ENCODE measurements at places on chromosomes 3 and 15. TPM values are rescaled to one million over a fixed set of nuclear protein-coding genes. Genes with fewer than 3 reads are reported as not detected.

GRCh38 chr3:19506171-19506570, 357.9 kb downstream of the KCNH8 start:
- no peaks in the 10 kb centered on the region for H3K4me1 ChIP-seq
- DNase-seq = no peak
- H3K27me3 ChIP-seq = no peaks in the 10 kb centered on the region

GRCh38 chr3:179526482-179526881, 36.2 kb upstream of the ACTL6A start:
- H3K27me3 ChIP-seq = no peaks in the 10 kb centered on the region
- H3K4me1 ChIP-seq = peaks cover 46% of the 10 kb centered on the region
- no peak for DNase-seq
- peak overlapping the region; percentile 98 for H3K27ac ChIP-seq
- H3K36me3 ChIP-seq = peaks cover 5% of the 10 kb centered on the region

DNA sequence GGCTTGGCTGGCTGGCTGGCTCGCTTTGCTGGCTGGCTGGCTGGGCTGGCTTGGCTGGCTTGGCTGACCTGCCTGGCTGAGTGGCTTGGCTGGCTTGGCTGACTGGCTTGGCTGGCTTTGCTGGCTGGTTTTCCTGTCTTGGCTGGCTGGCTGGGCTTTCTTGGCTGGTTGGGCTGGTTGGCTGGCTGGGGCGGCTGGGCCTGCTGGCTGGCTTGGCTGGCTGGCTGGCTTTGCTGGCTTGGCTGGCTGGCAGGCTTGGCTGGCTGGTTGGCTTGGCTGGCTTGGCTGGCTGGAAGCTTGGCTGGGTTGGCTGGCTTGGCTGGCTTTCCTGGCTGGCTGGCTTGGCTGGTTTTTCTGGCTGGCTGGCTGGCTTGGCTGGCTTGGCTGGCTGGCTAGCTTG, 435.6 kb downstream of the GOLGA6L6 start:
- no peaks in the 10 kb centered on the region for H3K4me1 ChIP-seq
- H3K27ac ChIP-seq = no peak overlapping the region
- no peaks in the 10 kb centered on the region for H3K36me3 ChIP-seq

- peaks cover 80% of the 10 kb centered on the region for H3K27me3 ChIP-seq
- no peak for DNase-seq
- H3K4me1 ChIP-seq = peaks cover 71% of the 10 kb centered on the region
- H3K27ac ChIP-seq = no peak overlapping the region
Observed at GRCh38 chr15:37096558-37097143, 3.7 kb downstream of the MEIS2 start.

DNA sequence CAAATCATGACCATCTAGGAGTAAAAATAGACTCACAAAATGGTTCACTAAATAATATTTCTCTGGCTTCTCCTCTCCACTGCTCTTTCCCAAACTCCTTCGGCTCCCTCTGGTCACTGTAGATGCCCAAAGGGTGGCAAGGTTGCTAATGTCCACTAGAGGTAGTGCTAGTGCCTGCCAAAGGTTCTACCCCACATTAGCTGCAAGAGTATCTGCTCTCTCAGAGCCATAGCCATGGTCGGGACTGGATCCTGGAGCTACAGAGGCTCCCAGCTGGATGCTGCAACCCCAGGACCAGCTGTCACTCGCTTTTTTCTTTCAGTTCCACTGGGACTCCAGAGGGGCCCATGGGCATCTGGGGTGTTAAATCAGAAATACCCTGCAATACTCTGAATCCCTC, 8.5 kb downstream of the HTR3D start:
- no peaks in the 10 kb centered on the region for H3K36me3 ChIP-seq
- no peaks in the 10 kb centered on the region for H3K27me3 ChIP-seq

GRCh38 chr3:61650719-61651410, 89.5 kb downstream of the PTPRG start:
- DNase-seq = no peak
- peaks cover 57% of the 10 kb centered on the region for H3K4me1 ChIP-seq
- no peak overlapping the region for H3K27ac ChIP-seq
- peaks cover 29% of the 10 kb centered on the region for H3K36me3 ChIP-seq

- H3K27ac ChIP-seq = no peak overlapping the region
- H3K36me3 ChIP-seq = no peaks in the 10 kb centered on the region
- no peaks in the 10 kb centered on the region for H3K27me3 ChIP-seq
- H3K4me3 ChIP-seq = no peak overlapping the region
- no peak for DNase-seq
- peaks cover 10% of the 10 kb centered on the region for H3K4me1 ChIP-seq
Observed at GRCh38 chr3:150090006-150090405, 119.3 kb upstream of the PFN2 start.

GRCh38 chr15:38558372-38559059, 6.1 kb downstream of the RASGRP1 start:
- DNase-seq = no peak
- peaks cover 12% of the 10 kb centered on the region for H3K27me3 ChIP-seq
- no peak overlapping the region for H3K27ac ChIP-seq
- peaks cover 18% of the 10 kb centered on the region for H3K4me1 ChIP-seq

- H3K36me3 ChIP-seq = no peaks in the 10 kb centered on the region
- peaks cover 9% of the 10 kb centered on the region for H3K4me1 ChIP-seq
- peak; percentile 77 for DNase-seq
- no peak overlapping the region for H3K27ac ChIP-seq
- H3K27me3 ChIP-seq = peaks cover 21% of the 10 kb centered on the region
Observed at GRCh38 chr3:126983653-126984390, 907 bp downstream of the PLXNA1 start.

GRCh38 chr3:49554633-49555265, 472 bp downstream of the BSN start:
- no peak overlapping the region for H3K27ac ChIP-seq
- H3K36me3 ChIP-seq = no peaks in the 10 kb centered on the region
- DNase-seq = peak; percentile 72
- H3K27me3 ChIP-seq = peaks cover 25% of the 10 kb centered on the region
- peaks cover 17% of the 10 kb centered on the region for H3K4me1 ChIP-seq
- H3K4me3 ChIP-seq = peak overlapping the region; percentile 72

GRCh38 chr3:44439499-44440295, 37.8 kb downstream of the ZNF445 start:
- H3K27ac ChIP-seq = no peak overlapping the region
- peaks cover 10% of the 10 kb centered on the region for H3K4me1 ChIP-seq
- DNase-seq = no peak
- no peak overlapping the region for H3K4me3 ChIP-seq

DNA sequence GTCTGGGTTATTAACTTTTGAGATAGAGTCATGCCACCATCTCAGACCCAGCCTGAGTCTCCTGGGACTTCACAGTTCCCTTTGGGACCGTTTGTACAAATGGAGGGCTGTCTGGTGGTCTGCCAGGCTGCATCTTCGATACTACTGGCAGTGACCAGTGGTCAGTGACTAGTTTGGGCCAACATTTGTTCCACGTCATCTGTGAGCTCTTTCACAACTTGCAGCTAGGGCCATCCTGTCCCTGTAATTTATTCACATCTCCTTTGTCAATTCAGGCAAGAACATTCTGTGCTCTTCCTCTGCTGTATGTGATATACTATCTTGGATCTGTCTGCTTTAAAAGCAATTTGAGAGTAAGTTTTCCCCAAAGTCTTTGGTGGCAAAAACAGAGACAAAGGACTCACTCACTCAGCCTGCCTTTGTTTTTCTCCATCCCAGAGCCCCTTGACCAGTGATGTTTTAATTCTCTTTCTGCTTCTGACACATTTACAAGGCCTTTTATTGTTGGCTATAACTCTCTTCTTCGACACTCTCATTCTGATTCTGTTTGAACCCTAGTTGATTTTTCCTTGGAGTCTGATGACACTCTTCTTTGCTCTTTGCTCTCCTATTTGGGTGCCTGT, 353.4 kb downstream of the EPHB1 start:
- H3K4me3 ChIP-seq = no peak overlapping the region
- no peak for DNase-seq
- H3K36me3 ChIP-seq = no peaks in the 10 kb centered on the region
- H3K27ac ChIP-seq = no peak overlapping the region
- H3K27me3 ChIP-seq = no peaks in the 10 kb centered on the region

DNA sequence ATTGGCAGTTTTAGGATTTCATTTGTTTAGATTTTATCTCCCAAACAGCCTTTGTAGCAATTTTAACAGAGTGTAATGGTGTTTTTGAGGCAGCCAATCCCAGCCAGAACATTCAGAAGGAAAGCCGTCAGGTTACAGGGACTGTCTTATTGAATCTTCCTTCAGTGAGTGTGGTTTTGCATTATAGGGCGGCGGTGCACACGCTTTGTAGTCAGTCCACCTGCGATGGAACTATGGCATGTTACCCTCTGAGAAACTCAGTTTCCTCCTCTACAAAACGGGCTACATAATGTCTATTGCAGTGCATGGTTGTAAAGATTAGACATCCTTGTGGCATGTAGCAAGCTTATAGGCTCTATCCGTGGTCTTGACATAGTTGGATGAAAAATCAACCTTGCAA, 1.0 kb downstream of the LRRC28 start:
- no peaks in the 10 kb centered on the region for H3K27me3 ChIP-seq
- peak overlapping the region; percentile 83 for H3K4me3 ChIP-seq
- peaks cover 21% of the 10 kb centered on the region for H3K4me1 ChIP-seq
- no peak for DNase-seq
- no peak overlapping the region for H3K27ac ChIP-seq

- peaks cover 28% of the 10 kb centered on the region for H3K36me3 ChIP-seq
- H3K4me1 ChIP-seq = 0 out of 2 replicates have a peak, but pooled peaks cover 3% of the 10 kb centered on the region
- DNase-seq = no peak
- H3K27me3 ChIP-seq = no peaks in the 10 kb centered on the region
- no peak overlapping the region for H3K4me3 ChIP-seq
Observed at GRCh38 chr15:64072812-64073211, 20.8 kb downstream of the CIAO2A start.

DNA sequence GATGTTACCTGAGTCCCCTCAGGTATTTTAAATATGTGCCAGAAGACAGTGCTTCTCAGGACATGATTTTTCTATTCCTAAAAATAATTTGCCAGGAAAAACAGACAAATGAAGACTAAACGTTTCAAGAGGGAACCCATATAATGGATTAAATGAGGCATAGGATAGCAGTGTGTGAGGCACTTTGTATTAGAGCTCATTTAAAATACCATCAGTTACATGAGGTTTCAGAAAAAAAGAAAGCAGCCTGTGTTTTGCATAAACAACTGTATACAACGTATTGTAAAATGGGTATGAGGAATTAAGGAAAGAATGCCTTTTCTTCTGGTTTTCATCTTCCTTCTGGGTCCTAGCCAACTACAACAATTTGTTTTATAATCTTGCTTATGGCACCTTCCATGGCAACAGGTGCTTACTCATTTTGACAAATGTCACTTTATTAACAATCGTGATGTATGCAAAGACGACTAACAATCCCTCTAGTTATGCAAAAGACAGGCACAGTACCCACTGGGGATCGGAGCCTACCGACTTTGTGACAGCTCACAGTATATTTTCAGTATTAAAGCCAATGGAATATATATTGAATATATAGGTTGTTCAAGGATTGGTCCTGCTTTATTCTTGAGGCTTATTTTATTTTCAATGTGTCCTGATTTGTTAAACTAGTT, 231.6 kb upstream of the ZNF717 start:
- H3K4me1 ChIP-seq = peaks cover 16% of the 10 kb centered on the region
- no peak overlapping the region for H3K4me3 ChIP-seq
- no peak overlapping the region for H3K27ac ChIP-seq
- H3K36me3 ChIP-seq = no peaks in the 10 kb centered on the region
- DNase-seq = no peak
- no peaks in the 10 kb centered on the region for H3K27me3 ChIP-seq

GRCh38 chr3:126852511-126852910, 130.4 kb upstream of the PLXNA1 start:
- peak overlapping the region; percentile 97 for H3K27ac ChIP-seq
- peak; percentile 30 for DNase-seq
- peaks cover 62% of the 10 kb centered on the region for H3K4me1 ChIP-seq
- H3K36me3 ChIP-seq = no peaks in the 10 kb centered on the region
- H3K27me3 ChIP-seq = no peaks in the 10 kb centered on the region

DNA sequence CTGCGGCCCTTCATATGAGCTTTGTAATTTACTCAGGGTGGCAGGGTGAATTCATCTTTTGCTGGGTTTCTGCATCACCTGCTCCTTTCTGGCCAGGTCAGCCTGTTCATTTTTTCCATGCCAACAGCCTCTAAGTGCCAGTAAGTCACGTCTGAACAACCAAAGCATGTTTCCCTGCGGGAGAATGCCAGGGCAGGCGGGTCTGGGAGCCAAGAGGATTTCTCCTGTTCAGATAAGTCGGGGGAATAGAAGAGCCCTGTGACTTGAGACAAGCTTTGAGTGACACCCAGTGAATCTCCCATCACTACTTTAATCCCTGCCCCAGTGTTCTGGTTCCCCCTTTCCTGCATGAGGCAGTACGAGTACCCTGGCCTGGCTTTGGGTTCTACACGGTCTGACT, 153.1 kb downstream of the PGPEP1L start:
- peak overlapping the region; percentile 93 for H3K27ac ChIP-seq
- no peaks in the 10 kb centered on the region for H3K36me3 ChIP-seq
- DNase-seq = no peak
- H3K4me1 ChIP-seq = peaks cover 90% of the 10 kb centered on the region

DNA sequence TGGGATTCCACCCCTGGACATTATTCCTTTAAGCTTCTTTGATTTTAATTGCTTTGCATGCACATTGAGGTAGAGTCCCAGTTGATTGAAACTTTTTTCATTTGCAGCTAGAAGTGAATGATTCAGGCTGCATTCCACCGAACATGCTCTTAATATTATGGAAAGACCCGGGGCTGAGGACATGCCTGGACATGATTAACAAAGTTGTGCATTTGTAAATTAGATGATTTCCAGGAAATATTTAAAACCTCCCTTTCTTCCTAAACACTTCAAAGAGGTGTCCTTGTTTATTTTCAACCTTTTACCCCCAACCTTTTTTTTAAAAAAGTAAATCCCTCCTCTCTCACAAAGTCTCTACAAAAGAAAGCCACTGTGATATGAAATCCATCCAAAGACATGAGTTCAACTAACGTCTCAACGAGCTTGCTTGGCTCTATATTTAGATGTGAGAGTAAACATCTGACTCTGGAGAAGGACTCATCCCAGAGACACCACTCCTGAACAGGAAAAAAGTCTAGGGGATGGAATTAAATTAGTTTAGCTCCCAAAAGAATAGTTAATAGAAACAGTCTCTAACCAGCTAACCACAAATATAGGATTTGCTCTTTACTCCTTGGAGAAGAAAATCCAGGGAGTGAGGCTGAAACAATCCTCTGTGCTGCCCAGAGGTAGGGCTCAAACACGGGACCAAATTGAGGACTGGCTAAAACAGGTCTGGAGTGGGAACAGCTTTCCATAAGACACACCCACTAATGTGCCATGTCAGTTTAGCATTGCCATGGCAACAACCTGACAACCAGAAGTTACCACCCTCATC, 83.1 kb downstream of the XXYLT1 start:
- H3K4me3 ChIP-seq = no peak overlapping the region
- H3K36me3 ChIP-seq = peaks cover 17% of the 10 kb centered on the region
- H3K27ac ChIP-seq = peak overlapping the region; percentile 62
- no peaks in the 10 kb centered on the region for H3K27me3 ChIP-seq
- DNase-seq = no peak
- peaks cover 55% of the 10 kb centered on the region for H3K4me1 ChIP-seq

CYP8B1 gene
- total RNA-seq = 0.16 TPM

VGLL4 gene
- 43.8 TPM for total RNA-seq

CHP1 gene
- 91.2 TPM for total RNA-seq

SOX2 gene
- 245 TPM for total RNA-seq

C2CD4B gene
- 0.96 TPM for total RNA-seq
